ENCODE measurements at places on chromosomes 12 and 14.

GRCh38 chr12:132614861-132615578, 3.6 kb upstream of the P2RX2 start:
- no peak overlapping the region for H3K27ac ChIP-seq
- no peaks in the 10 kb centered on the region for H3K36me3 ChIP-seq
- peaks cover 26% of the 10 kb centered on the region for H3K27me3 ChIP-seq

- no peak overlapping the region for H3K27ac ChIP-seq
- H3K4me3 ChIP-seq: no peak overlapping the region
- no peak for DNase-seq
- no peaks in the 10 kb centered on the region for H3K27me3 ChIP-seq
These were observed 76.7 kb downstream of the DIP2B start for GRCh38 chr12:50581226-50582184.

DNA sequence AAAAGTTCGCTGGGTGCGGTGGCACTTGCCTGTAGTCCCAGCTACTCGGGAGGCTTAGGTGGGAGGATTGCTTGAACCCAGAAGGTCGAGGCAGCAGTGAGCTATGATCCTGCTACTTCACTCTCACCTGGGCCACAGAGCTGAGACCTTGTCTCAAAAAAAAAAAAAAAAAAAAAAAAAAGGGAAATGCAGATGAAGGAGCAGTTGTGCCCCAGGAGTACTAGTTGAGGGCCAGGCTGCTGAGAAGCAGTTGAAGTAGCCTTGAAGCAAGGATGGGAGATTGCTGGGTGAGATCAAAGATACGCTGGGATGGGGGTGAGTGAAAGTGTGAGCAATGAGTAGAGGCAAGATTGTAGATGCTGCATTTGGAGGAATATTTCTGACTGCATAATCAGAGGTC, 93.4 kb upstream of the DNM1L start:
- DNase-seq: no peak
- H3K27me3 ChIP-seq: no peaks in the 10 kb centered on the region
- no peaks in the 10 kb centered on the region for H3K4me1 ChIP-seq
- H3K4me3 ChIP-seq: no peak overlapping the region

DNA sequence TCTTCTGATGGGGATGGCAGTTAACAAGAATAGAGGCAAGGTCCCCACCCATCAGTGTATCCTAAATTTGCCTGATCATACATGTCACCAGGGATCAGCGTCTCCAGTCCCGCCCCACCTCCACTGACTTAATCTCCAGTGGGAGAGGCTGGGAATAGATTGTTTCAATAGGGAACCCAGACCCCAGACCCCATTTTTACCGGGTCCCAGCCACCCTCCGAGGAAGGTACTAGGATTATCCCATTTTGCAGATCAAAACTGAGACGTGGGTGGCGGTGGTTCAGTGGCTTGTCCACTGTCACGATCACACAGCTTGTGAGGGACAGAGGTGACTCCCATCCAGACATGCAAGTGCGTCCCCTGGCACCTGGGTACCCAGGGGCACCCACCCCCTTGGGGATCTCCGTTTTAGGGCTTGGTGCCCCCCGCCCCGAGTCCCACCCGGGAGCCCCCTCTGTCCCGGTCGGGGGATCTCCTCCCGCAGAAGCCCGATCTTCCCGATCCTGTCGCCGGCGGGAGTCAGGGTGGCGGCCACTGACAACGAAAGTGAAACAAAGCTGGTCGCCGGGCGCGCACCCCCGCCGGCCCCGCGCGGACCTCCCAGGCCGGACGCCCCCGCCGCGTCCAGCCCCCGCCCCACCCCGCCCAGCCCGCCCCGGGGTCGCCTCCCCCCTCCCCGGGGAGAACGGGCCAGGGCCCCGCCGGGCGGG, 523 bp downstream of the WSB2 start:
- H3K27me3 ChIP-seq: no peaks in the 10 kb centered on the region
- peak overlapping the region; percentile 95 for H3K27ac ChIP-seq
- H3K4me1 ChIP-seq: no peaks in the 10 kb centered on the region
- no peaks in the 10 kb centered on the region for H3K36me3 ChIP-seq
- DNase-seq: no peak
- H3K4me3 ChIP-seq: peak overlapping the region; percentile 75

All from ascending aorta (tissue), 2 donors.